ENCODE measurements at places on chromosomes 3 and 15. TPM values are rescaled to one million over a fixed set of nuclear protein-coding genes. Genes with fewer than 3 reads are reported as not detected.

Gene CPNE9
- total RNA-seq: not detected

Gene PATL2
- total RNA-seq: 1.7 TPM

Gene MKRN3
- total RNA-seq: not detected

DNA sequence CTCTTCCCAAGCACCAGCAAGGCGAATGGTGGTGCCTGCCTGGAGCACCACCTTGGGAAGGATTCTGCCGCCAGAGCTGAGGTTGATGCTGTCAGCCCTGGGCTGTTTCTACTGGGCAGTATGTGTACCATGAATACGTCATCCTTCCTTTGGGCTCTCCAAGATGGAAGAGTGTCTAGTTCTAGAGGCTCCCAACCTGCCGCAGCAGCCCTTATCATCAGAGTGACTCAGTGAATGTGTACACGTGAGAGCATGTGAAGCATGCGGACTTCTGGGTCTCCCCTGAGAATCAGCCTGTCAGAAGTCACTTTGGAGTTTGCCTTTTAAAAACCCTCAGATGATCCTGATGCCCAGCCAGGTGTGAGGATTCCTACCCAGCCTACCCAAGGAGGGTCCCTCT, 20.9 kb downstream of the PLA2G4D start:
- no peak for DNase-seq

DNA sequence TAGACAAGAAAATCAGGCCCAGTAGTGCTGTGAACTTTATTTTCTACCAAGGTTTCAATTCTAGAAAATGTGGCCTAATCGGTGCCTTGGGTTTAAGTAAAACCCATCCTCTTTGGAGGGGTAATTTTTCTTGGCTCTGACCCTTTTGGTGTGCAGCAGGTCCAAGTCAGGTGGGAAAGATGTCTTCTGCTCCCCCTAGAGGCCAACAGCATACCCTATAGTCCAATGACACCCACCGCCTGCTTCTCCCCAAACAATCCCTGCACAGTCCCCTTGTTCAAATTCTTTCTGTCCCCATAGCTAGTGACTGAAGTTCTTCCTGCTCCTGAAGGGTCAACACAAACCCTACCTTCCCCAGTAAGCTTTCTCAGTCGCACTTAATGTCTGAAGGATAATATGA, 261.8 kb upstream of the GOLGA6L4 start:
- no peak for DNase-seq

GRCh38 chr3:71339049-71339448, 244.5 kb downstream of the FOXP1 start:
- DNase-seq: no peak

DNA sequence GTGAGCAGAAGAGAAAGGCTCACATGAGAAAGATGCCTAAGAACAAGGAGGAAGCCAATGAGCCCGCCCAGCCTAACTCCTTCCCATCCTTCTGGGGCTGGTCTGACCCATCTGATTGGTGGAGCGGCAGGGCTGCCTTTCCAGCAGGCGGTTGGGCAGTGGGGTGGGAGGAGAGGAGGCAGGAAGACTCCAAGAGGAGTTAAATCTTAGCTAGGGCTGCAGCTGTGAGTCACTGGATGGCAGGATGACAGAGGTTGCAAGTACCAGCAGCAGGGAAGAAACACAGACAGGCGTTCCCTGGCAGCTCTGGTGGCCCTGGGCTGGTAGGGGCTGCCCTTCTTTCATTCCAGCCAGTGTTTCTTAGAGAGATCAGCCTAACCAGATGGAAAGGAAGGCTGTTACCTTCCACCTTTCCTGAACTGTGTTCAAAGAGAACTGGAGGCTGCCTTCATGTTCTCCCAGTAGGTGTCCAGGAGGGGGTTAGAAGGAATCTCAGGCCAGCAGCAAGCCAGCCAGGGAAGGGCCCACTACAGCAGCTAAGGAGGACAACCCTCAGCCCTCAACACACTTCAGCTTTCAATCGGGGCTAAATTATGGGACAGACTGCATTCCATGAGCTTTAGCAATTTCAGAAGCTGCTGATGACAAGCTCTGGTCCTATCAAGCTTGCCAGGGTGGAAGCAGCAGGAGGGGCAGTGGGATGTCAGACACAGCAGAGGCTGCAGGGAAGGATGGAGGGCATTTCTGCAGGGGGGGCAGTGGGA, 50.3 kb downstream of the CHSY1 start:
- peak; percentile 44 for DNase-seq

- DNase-seq: no peak
These were observed 283.2 kb upstream of the SUCLG2 start for GRCh38 chr3:67937498-67938118.

Measured in omental fat pad (tissue), 4 donors.